ENCODE measurements at places on chromosomes 3 and 15.

GRCh38 chr3:126085841-126086240 is 1.9 kb upstream of the SLC41A3 start:
- DNase-seq: no peak

DNA sequence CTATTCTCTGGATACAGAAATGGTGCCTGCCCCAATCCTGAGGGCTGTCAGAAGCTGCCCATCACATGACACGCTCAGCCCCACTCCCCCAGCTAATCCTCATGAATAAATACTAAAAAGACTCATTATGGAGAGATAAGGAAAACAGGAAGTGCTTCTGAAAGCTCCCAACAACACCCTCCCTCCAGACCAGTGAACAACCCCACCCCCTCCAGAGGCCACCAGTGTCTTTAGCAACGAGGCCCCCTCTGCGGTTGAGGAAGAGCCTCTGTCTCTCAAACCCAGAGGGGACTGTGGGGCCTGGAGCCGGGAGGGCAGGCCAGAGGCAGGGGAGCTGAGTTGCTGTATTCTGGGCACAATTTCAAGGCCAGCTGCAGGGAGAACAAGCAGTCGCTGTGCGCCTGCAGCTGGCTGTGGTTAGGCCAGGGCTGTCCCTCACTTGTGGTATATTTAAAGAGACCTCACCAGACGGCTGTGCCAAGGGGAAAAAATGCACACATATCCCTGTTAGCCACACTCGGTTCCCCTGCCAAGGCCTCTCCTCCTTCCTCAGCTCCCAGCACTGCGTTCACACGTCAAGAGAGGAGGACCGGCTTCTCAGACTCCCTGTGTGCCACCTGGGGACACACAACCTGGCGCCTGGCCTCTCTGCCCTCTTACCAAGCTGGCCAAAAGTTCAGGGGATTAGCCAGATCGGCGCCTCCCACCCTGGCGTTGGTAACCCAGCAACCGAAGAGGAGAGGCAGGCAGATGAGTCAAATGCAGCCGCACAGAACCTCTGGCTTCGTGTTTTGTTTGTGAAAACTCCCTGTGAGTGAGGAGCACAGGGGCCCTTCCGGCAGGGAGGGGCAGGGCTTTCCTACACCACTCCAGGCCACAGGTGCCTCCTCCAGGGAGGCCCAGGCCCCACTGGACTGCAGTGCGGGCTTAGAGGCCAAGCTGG is 101.2 kb upstream of the ETV5 start:
- no peak for DNase-seq

DNA sequence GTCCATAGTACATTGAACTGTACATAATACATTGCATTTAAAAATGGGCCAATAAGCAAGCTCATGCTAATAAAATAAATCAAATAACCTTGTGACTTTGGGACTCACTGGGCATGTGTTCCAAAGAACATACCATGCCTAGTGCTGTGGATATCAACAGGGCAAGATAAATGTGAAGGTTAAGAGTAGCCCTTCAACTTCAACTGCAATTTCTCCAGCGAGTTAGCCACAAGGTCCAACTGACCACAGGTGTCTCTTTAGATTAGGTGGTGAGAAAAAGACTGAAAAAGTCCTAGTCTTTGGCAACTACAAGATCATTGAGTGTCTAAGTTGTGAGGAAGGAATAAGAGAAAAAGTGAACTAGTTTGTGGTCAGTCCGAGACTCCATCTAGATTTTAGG is 78.3 kb upstream of the ATP11B start:
- no peak for DNase-seq

- no peak for DNase-seq
These were observed 29.3 kb upstream of the SH3BP5 start for GRCh38 chr3:15361494-15362214.

DNA sequence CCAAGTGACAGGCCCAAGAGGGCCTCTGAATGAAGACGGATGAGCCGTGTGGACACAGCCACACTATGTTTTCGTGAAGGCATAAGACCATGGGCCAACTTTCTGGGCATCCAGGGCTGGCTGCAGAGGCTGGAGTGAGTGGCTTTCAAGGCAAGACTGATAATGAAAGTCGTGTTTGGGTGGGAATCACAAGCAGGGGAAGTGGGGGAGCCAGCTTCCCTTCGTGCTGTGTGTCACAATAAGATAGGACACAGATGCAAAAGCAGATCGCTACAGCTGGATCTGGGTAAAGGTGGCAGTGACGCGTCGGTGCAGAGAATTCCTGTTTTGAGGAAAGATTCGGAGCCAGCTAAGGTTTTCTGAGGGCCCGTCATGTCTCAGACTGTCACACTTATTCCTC is 309.8 kb upstream of the CTDSPL start:
- no peak for DNase-seq

- no peak for DNase-seq
These were observed 435 bp downstream of the ALDH1L1 start for GRCh38 chr3:126179825-126180476.

GRCh38 chr3:39977058-39977794 is 167.8 kb downstream of the MYRIP start:
- DNase-seq: no peak

GRCh38 chr3:146199762-146200161 is 38.8 kb upstream of the PLOD2 start:
- DNase-seq: no peak

DNA sequence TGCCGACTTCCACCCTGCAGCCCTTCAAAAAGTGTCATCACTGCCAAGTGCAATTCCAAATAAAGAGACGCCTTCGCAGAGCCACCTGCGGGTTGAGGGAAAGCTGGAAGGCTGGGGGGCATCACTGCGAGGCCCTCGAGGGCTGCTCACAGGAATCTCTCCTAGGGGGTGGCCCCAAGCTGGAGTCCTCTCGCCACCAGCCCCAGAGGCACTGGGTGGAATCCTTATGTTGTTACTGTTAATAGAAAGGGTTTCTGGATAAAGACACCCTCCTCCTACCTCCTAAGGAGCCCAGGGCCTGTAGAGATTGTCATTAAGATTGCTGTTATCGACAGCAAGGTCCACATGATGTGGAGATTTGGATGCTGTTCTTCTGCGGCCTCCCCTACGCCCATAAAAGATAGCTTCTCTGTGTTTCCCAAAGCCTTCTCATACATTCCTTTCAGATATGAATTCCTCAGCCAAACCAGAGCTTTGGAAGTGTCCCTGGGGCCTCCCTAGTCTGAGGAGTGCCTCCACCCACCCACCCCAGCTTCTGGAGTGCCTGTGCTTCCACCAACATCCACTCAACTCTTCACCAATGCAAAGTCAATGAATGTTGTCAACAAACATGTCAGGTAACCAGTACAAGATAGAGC is 512.7 kb downstream of the SHQ1 start:
- DNase-seq: no peak

GRCh38 chr15:52256366-52256765 is 39.2 kb downstream of the MYO5C start:
- DNase-seq: peak; percentile 63

GRCh38 chr15:59590027-59590426 is 21.6 kb upstream of the GCNT3 start:
- DNase-seq: no peak

- DNase-seq: no peak
These were observed 54.5 kb upstream of the BOC start for GRCh38 chr3:113156816-113157333.

DNA sequence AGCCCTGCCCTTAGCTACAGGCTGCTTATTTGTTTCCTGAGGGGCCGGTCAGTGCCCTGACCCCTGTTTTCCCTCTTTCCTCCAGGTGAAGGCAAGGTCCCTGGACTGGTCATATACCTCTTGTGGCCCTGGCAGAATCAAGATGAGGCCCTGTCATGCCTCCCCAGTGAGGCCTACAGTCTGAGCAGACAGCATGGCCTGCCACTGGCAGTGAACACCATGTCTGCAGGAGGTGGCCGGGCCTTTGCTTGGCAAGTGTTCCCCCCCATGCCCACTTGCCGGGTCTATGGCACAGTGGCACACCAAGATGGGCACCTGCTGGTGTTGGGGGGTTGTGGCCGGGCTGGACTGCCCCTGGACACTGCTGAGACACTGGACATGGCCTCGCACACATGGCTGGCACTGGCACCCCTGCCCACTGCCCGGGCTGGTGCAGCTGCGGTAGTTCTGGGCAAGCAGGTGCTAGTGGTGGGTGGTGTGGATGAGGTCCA is 1.2 kb downstream of the KLHDC8B start:
- DNase-seq: no peak

DNA sequence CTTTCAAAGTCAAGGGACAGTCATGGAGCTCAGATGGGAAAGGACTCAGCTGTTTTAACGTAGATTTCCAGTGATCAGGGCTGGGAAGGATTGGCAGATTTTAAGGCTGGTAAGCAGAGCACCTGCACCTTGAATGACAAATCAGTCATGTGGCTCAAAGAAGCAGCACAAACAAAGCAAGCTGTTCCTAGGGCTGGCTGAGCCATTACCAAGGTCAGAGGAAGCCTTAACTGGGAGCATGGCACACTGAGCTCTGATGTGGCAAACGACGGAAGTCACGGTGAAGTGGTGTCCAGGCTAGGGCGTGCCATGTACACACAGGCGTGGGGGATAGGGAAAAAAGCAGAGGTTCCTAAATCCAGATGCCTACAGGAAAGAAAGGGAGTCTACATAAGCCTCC is 84.6 kb upstream of the PFN2 start:
- no peak for DNase-seq

DNA sequence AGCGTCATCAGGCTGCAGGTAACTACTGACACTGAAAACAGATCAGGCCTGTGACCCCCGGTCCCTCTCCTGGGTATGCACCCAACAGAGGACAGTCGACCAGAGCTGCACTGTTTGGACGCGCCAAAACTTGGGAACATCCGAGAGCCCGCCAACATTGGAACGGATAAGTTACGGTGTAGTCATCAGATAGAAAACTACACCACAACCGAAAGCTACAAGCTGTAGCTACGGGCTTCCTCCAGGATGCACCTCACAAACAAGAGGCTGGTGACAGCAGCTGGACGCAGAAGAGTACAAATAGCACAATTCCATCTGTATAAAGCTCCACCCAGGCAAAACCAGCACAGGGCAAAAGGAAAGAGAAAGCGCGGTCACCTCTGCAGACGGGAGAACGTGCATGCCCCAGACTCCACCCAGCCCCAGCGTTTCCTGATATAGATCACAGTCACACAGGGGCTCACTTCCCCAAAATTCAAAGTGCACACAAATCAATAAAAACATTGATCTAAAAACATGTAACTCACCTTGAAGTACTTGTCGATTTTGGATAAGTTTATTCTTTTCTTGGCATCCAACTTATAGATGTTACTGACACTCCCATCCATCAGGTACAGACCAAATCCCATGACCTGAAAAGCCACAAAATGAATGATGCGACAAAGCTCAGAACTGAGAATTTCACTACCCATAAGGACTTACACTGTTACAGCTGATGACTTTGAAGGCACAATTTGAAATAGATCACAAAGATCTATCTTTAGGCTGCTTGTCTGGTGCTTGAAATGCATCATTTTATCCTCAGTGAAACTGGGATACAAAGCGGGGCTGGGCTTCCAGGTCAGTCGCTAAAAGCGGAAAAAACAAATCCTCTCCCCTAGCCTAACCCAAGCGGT is 43.3 kb downstream of the CYFIP1 start:
- no peak for DNase-seq

- DNase-seq: no peak
These were observed 328.3 kb downstream of the THSD4 start for GRCh38 chr15:71443538-71443937.

- no peak for DNase-seq
These were observed 57.6 kb upstream of the MRPS22 start for GRCh38 chr3:139286241-139286640.

GRCh38 chr3:14458434-14459275 is 56.2 kb downstream of the SLC6A6 start:
- no peak for DNase-seq

GRCh38 chr3:71281280-71281679 is 302.2 kb downstream of the FOXP1 start:
- no peak for DNase-seq

GRCh38 chr3:158093526-158093925 is 12.7 kb downstream of the SHOX2 start:
- DNase-seq: no peak

GRCh38 chr3:187027531-187028278 is 97.4 kb downstream of the ST6GAL1 start:
- no peak for DNase-seq

DNA sequence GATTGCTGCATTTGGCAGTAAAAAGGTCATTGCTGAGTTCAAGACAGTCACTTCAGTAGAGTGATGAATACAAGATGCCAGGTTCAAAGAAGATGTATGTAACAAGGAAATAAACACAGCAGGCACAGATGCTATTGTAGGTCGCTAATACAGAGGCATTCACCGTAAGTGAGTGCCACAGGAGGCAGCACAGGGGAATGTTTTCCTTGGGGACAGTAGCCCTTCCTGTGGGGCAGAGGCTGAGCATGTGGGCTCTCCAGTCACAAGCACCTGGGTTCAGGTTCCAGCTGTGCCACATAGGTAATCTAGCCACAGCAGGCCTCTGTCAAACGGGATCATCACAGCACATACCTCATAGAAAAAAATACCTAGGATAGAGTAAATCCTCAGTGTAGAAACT is 86.3 kb downstream of the RSL24D1 start:
- DNase-seq: no peak

DNA sequence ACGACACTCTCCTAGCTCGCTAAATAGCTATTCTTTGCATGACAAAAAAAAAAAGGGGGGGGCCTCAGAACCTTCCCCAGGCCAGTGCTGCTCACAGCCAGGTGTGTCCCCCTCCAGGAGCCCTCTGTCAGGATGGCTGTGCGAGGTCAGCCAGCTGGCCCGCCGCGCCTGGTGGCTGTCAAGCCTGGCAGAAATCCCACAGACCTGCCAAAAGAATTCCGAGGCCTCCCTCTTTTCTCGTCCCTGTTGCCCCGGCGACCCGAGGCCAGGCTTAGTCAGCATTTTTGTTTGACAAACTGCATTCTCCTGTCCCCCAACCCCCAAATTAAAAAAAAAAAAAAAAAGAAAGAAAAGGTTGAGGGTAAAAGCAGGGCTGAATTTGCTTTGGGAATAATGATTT is 61.9 kb downstream of the TM4SF4 start:
- DNase-seq: no peak

- no peak for DNase-seq
These were observed 205.0 kb downstream of the ZIC1 start for GRCh38 chr3:147614210-147614609.

Data from HuH-7.5 (cell line).